HTR-8/SVneo (cell line): ENCODE measurements at places on chromosomes 2 and 18.

GRCh38 chr18:1928711-1929110 lies 642.6 kb downstream of the METTL4 start:
- DNase-seq: no peak

- DNase-seq: no peak
These were observed 46.1 kb upstream of the FOSL2 start for GRCh38 chr2:28346587-28346986.

DNA sequence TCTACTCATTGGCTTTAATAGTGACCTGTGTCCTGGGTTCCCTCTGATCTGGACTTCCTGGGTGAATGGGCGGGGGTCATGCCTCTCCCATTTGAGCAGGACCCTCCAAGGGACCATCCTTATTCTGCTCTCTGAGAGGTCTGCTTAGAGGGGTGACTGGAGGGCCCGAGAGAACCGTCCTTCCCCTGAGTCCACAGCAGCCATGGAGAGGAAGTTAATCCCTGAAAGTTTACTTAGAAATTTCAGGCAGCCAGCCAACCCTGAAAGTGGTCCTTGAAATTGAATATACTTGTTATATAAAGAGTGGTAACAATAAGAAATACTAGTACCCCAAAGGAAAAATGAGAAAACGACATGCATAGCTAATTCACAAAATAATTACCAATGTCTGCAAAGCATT lies 226.1 kb downstream of the DYSF start:
- DNase-seq: no peak

- DNase-seq: no peak
These were observed 57.9 kb upstream of the FRZB start for GRCh38 chr2:182924306-182924705.

GRCh38 chr2:37198681-37199065 lies 2.4 kb downstream of the CEBPZOS start:
- no peak for DNase-seq

GRCh38 chr2:227623226-227623625 lies 5.9 kb downstream of the SCYGR4 start:
- peak; percentile 20 for DNase-seq
